ENCODE measurements at places on chromosomes 6 and 20. TPM values are rescaled to one million over a fixed set of nuclear protein-coding genes. Genes with fewer than 3 reads are reported as not detected.

- no peaks in the 10 kb centered on the region for H3K36me3 ChIP-seq
- no peak for DNase-seq
- no peak overlapping the region for H3K4me3 ChIP-seq
- H3K27ac ChIP-seq: no peak overlapping the region
- no peaks in the 10 kb centered on the region for H3K27me3 ChIP-seq
- H3K4me1 ChIP-seq: no peaks in the 10 kb centered on the region
Measured at GRCh38 chr6:109448615-109449014, 7.0 kb downstream of the MICAL1 start.

- DNase-seq: no peak
- H3K4me3 ChIP-seq: no peak overlapping the region
- H3K27ac ChIP-seq: no peak overlapping the region
- H3K36me3 ChIP-seq: no peaks in the 10 kb centered on the region
- H3K27me3 ChIP-seq: no peaks in the 10 kb centered on the region
Measured at GRCh38 chr20:63751471-63752271, 12.1 kb downstream of the SLC2A4RG start.

ADRM1 gene
- total RNA-seq: 252 TPM

LRRC73 gene
- total RNA-seq: 0.94 TPM

GRCh38 chr6:4969609-4970285, 34.1 kb downstream of the RPP40 start:
- no peak overlapping the region for H3K27ac ChIP-seq
- H3K27me3 ChIP-seq: no peaks in the 10 kb centered on the region
- no peak for DNase-seq
- H3K4me1 ChIP-seq: peaks cover 8% of the 10 kb centered on the region
- H3K4me3 ChIP-seq: no peak overlapping the region

GRCh38 chr6:141705431-141705830, 427.3 kb upstream of the GJE1 start:
- H3K4me3 ChIP-seq: no peak overlapping the region
- H3K4me1 ChIP-seq: peaks cover 10% of the 10 kb centered on the region
- H3K36me3 ChIP-seq: no peaks in the 10 kb centered on the region
- H3K27me3 ChIP-seq: no peaks in the 10 kb centered on the region
- no peak for DNase-seq

- no peaks in the 10 kb centered on the region for H3K36me3 ChIP-seq
- no peak overlapping the region for H3K4me3 ChIP-seq
- H3K27me3 ChIP-seq: peaks cover 65% of the 10 kb centered on the region
Measured at GRCh38 chr20:39280875-39281274, 318.7 kb downstream of the DHX35 start.

GRCh38 chr6:137693711-137694110, 173.3 kb upstream of the TNFAIP3 start:
- no peak overlapping the region for H3K4me3 ChIP-seq
- H3K27me3 ChIP-seq: peaks cover 9% of the 10 kb centered on the region
- no peak for DNase-seq
- no peak overlapping the region for H3K27ac ChIP-seq
- no peaks in the 10 kb centered on the region for H3K36me3 ChIP-seq

FNDC1 gene
- not detected for total RNA-seq

GRCh38 chr6:100704961-100705360, 176.2 kb downstream of the ASCC3 start:
- H3K27me3 ChIP-seq: no peaks in the 10 kb centered on the region
- no peaks in the 10 kb centered on the region for H3K36me3 ChIP-seq
- no peak overlapping the region for H3K27ac ChIP-seq
- H3K4me3 ChIP-seq: no peak overlapping the region
- no peaks in the 10 kb centered on the region for H3K4me1 ChIP-seq

DNA sequence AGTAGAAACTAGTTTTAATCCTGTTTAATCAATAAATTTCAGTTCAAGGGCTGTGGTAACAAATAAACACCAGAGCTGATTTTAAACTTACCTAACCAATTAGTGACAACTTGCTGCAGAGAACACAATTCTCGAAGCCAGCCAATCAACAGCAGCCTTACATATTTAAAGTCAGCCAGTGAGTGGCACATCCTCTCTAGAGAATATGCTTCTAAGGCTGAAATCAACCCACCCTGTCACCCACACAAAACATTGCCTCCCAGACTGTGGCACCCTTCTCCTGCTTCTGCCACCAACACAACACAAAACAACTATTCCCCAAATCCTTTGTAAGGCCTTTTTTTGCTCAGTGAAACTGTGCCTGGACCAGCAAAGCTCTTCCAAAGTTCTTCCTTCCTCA, 306.0 kb downstream of the EYA4 start:
- no peaks in the 10 kb centered on the region for H3K4me1 ChIP-seq
- H3K36me3 ChIP-seq: no peaks in the 10 kb centered on the region
- H3K27ac ChIP-seq: no peak overlapping the region
- no peak overlapping the region for H3K4me3 ChIP-seq
- no peaks in the 10 kb centered on the region for H3K27me3 ChIP-seq

DNA sequence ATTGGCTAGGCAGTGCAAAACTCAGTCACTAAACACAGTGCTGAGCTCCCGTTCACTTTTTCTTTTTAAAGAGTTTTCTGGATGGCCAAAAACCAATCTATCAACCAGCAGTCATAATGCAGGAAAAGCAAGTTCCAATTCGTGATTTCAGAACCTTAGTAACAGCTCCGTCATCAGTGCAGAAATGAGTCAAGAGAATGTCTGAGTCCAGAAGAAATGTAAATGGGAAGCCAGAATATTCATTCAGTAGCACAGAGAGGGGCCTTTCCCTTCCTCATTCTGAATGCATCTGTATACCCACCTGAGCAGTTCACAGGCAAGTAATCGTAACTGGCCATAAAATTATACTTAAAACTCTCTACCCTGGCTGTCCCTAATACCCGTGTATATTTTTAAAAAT, 20.4 kb downstream of the HUS1B start:
- DNase-seq: no peak
- H3K27ac ChIP-seq: no peak overlapping the region
- no peak overlapping the region for H3K4me3 ChIP-seq
- no peaks in the 10 kb centered on the region for H3K4me1 ChIP-seq
- no peaks in the 10 kb centered on the region for H3K27me3 ChIP-seq

DNA sequence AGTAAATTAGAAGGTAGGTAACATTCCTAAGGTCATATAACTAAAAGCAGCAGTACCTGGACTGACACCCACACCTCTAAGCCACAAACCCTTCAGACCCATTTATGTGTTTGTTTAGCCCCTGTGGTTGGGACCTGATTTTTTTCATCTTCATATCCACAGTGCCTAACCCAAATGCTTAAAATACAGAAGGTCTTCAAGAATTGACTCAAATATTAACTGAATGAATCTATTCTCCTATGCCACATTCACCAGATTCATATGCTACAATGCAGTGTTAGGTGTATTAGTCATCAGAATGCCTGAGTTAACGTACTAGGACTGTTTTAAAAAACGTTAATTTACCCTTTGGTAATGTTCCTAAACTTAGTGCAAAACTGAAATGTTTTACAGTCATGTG, 124.8 kb downstream of the AHI1 start:
- H3K36me3 ChIP-seq: no peaks in the 10 kb centered on the region
- no peak overlapping the region for H3K4me3 ChIP-seq
- H3K27ac ChIP-seq: no peak overlapping the region
- no peaks in the 10 kb centered on the region for H3K27me3 ChIP-seq

SLC12A5 gene
- 20.9 TPM for total RNA-seq

PRR18 gene
- total RNA-seq: 0.50 TPM

DNA sequence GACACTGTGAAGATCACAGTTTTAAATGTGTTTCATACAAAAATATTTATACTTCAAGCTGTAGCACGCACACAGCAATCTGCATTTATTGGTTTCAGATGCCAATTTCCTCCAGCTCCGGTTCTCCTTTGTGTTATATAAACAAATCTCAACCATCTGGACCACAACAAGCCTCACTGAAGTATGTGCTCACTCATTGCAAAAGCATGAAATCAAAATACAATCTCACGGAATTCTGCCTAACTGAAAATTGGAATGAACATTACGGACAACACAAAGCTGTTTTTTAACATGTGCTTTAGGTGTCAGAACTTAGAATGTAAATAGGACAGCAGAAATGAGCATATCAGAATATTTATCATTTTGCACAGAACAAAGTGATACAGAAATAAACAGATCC, 38.0 kb downstream of the RCAN2 start:
- no peak for DNase-seq
- H3K27ac ChIP-seq: no peak overlapping the region
- H3K4me3 ChIP-seq: no peak overlapping the region
- H3K36me3 ChIP-seq: no peaks in the 10 kb centered on the region
- no peaks in the 10 kb centered on the region for H3K4me1 ChIP-seq

DNA sequence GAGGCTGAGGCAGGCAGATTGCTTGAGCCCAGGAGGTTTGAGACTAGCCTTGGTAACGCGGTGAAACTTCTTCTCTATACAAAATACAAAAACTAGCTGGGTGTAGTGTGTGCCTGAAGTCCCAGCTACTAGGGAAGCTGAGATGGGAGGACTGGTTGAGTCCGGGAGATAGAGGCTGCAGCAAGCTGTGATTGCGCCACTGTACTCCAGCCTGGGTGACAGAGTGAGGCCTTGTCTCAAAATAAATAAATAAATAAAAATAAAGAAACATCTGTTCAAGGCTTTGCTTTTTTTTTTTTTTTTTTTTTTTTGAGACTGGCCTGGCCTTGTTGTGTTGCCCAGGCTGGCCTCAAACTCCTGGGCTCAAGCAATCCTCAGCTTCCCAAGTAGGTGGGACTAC, 23.7 kb upstream of the SLC23A2 start:
- no peak for DNase-seq
- no peaks in the 10 kb centered on the region for H3K4me1 ChIP-seq
- H3K4me3 ChIP-seq: no peak overlapping the region
- no peaks in the 10 kb centered on the region for H3K36me3 ChIP-seq

FLRT3 gene
- total RNA-seq: not detected

Measured in A673 (cell line).